Dorsolateral prefrontal cortex (tissue), 122 donors: ENCODE measurements at places on chromosomes 6 and 20.

DNA sequence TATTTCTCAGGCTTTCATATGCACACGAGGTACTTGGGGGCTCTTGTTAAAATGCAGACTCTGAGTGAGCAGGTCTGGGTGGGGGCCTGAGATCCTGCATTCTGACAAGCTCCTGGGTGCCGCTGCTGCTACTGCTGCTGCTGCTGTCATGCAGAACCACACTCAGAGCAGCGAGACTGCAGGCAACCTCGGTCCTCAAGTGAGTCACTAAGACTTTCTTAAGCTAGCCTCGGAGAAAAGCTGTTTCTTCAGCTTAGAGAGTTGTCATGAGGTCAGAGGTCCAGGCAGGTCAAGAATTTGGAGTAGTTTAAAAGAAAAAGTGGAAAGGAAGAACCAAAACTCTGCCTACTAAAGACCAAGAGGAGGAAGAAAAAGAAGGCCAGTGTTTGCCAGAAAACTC, 92.9 kb downstream of the SPTLC3 start:
- no peak for DNase-seq

DNA sequence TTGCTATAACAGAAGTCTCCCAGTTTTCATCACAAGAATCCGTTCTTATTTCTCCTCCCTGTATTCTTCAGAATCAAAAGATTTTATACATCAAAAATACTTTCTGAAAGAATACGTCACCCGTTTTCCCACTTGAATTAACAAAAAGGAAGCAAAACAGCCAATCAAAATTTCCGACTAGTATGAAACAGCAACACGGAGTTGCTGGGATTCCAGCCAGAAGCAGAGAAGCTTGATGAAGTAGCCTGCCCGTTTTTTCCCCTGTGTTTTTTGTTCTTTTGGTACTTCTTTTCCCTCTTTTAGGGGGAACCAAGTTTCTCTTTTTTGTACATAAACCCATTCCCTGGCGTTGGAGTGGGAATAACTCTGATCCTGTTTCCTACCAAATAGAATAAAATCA, 14.6 kb downstream of the TXLNB start:
- DNase-seq, result no peak

DNA sequence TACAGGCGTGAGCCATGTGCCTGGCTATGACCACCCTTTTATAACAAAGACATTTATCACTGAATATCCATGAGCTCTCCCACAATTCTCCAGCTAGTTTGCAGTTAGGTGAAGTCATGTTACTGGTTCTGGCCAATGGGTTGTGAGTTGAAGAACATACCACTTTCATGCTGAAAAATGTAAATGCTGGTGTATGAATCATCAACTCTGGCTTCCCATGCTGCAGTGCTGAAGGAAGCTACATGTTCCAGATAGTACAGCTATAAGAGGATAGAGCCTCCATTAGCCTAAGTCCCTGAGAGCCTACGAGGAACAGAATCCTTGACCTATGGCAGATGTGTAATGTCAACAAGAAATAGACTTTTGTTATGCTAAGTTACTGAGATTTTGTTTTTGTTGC, 180.4 kb downstream of the BTBD9 start:
- DNase-seq, result no peak

DNA sequence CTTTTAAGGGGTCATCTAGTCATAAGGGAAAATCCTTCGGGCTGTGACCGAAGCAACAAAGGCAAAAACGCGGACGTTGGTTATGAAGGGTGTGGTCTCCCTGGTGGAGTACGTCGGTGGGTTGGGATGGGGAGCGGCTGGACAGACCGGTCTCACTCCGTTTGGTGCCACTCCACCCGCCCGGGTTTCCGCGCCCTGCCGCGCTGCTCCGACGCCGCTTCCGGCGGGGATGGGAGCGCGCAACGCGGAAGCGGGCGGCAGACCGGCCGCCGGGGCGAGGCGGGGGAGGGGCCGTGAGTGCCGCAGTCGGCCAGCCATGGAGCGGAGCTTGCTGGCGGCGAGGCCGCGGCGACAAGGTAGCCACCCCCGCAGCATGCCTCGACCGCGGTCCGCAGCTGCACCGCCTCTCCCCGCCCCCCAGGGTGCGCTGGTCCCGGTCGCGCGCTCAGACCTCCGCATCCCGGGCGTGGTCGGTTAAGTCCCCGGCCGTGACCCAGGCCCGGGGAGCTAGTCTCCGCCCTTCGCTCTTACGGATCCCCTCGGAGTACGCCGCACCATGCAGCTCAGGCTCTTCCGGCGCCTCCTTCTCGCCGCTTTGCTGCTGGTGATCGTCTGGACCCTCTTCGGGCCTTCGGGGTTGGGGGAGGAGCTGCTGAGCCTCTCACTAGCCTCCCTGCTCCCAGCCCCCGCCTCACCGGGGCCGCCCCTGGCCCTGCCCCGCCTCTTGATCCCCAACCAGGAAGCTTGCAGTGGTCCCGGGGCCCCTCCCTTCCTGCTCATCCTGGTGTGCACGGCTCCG, at the start of gene B3GALT4:
TSS of gene B3GALT4 (plus strand) at position 260 of the 799 bp plus-strand sequence. CDS start at position 557, 297 bp downstream.
- DNase-seq, result peak; percentile 48

DNA sequence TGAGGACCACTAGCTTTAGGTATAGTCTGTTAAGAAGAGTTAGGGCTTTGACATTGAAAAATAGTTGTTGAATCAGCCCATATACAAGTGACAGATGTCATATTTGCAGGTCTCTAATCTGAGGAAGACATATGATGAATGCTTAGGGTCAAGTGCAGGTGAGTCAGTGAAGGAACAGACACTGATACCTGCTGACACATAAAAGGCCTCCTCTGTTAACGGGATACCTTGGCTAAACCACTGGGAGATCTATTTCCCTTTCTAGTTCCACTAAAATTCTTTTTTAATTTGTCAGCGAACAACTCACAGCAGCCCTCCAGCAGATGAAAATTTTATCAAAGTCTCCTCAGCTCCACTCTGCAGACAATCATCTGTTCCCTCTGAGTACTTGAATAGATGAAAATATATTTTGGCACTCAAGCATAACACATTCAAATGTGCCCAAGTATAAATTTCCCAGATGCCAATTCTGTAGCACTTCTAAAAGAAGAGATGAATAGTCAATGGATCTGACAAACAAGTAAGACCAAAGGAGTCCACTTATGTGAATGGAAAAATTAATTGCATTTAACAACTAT, 154.0 kb downstream of the KIF16B start:
- DNase-seq, result no peak

DNA sequence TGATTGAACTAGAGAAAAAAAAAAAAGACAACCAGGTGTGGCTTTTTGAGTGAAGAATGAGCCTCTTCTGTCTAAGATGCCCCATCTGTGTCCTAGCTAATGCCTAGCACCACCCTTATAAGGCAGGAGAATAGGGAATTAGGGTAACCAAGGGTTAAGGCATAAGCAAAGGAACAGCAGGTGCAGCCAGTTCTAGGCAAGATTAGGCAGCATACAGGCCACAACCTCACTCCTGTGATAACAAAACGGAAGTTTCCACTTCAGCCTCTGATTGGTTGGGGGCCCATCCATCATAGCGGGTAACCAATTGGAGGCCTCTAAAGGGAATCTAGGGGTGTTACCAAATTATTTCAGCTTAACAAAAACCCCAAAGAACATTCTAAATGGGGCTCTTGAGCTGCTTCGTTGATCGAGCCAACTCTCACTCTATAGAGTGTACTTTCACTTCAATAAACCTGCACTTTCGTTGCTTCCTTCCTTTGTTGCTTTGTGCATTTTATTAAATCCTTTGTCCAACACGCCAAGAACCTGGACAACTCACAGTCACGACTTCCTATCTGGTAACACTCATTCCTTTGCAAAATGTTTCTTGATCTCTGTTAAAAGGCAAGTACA, 61.9 kb upstream of the TAGAP start:
- peak; percentile 86 for DNase-seq

GRCh38 chr6:149026530-149026942, 279.7 kb downstream of the UST start:
- DNase-seq, result no peak

DNA sequence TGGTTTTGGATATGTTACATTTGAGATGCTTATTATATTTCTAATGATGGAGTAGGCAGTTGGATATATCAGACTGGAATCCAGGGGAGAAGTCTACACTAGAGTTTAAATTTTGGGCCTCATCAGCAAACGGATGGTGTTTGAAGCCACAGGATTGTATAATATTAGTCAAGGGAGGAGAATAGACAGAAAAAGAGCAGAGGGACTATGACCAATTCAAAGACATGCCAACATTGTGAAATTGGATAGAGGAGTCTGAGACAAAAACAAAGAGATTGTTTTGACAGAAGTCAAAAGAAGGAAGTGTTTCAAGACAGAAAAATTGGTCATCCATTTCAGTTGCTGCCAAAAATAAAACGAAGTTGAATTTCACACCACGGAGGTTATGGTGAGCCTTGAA, 66.5 kb downstream of the NOX3 start:
- no peak for DNase-seq

DNA sequence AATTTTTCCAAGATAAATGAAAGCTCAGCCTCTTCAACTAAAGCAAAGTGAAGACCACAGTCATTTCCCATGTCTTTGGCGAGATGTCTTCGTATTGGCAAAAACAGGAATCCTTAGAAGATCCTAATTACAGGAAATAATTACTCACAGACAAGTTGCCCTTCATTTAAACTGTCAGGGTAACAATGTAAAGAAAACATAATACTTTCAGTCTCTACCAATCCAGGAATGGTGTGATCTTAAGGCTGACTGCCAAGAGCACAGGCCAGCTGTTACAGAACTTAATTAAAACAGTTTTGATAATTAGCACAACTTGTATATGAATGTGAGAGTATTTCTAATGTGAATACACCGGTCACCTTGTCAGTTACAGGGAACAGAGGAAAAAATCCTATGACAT, 292.2 kb downstream of the PACRG start:
- DNase-seq, result no peak

- no peak for DNase-seq
Measured at GRCh38 chr6:142932889-142933288, 12.1 kb downstream of the HIVEP2 start.

DNA sequence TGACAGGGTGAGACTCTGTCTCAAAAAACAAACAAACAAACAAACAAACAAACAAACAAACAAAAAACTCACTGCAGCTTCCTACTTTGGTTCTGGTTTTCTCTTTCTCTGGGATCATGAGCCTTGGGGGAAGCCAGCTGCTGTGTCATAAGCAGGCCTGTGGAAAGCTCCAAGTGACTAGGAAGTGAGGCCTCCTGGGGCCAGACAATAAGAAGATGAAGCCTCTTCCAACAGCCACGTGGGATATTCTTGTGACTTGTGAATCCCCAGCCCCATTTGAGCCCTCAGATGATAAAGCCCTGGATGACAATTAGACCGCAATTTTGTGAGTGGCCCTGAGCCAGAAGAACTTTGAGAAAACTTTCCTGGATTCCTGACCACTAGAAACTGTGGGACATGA, 11.4 kb downstream of the HLA-A start:
- DNase-seq, result no peak

DNA sequence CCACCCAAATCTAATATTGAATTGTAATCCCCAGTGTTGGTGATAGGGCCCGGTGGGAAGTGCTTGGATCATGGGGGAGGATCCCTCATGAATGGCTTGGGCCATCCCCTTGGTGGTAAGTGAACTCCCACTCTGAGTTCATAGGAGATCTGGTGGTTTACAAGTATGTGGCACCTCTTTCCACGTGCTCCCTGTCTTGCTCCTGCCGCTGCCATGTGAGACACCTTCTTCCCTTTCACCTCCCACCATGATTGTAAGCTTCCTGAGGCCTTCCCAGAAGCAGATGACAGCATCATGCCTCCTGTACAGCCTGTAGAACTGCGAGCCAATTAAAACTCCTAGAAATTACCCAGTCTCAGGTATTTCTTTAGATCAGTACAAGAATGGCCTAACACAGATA, 150.8 kb downstream of the SH3BGRL2 start:
- no peak for DNase-seq

DNA sequence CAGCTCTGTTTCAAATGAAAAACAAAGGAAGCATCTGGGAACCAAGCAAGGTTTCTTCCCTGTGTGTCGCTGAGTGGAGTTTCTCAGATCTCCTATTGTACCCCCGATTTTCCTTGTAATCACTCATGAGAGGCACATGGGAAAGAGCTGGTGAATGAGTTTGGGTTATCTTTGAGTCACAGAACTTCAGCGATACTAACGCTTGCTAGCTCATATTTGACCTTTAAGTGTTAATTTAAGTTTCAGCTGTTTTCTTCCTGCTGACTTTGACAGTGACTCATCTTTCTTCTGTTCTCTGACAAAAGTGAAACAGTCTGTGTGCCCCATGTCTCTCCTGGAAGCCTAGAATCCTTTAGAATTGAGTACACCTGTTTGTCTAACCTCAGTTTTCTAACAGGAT, 261.1 kb upstream of the RGS17 start:
- DNase-seq, result no peak

- no peak for DNase-seq
Measured at GRCh38 chr6:10586302-10586701, 65.2 kb downstream of the GCNT2 start.

GRCh38 chr6:135233686-135234491, 52.8 kb downstream of the MYB start:
- DNase-seq, result no peak

- DNase-seq, result no peak
Measured at GRCh38 chr6:166470029-166470862, 87.5 kb upstream of the MPC1 start.

GRCh38 chr6:123898665-123899064, 95.0 kb downstream of the NKAIN2 start:
- DNase-seq, result no peak

- DNase-seq, result no peak
Measured at GRCh38 chr20:63499338-63499969, 571 bp upstream of the EEF1A2 start.

- DNase-seq, result no peak
Measured at GRCh38 chr20:10603971-10604864, 69.6 kb downstream of the JAG1 start.

- DNase-seq, result no peak
Measured at GRCh38 chr6:1986454-1987243, 258.8 kb downstream of the GMDS start.

- peak; percentile 93 for DNase-seq
Measured at GRCh38 chr6:68634726-68635411, at the start of gene ADGRB3. TSS of gene ADGRB3 (plus strand) at chr6:68635282. CDS start at chr6:68638676, 3,394 bp downstream.

GRCh38 chr20:59137532-59137931, 26.1 kb upstream of the ZNF831 start:
- no peak for DNase-seq

DNA sequence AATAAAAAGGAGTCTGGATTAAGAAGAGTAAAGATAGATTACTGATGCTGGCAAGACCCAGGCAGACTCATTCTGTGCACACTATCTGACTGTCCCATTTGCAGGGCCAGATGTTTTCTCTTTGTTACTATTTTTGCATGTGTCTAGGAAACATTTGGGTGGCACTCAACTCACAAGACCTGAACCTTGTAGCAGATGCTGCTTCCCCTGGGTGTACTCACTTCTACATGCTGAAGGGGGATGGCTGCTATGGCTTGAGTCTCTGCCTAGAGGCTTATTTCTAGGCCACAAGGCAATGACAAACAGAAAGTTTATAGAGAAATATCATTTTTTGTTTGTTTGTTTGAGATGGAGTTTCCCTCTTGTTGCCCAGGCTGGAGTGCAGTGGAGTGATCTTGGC, 351.4 kb downstream of the FOXA2 start:
- no peak for DNase-seq

GRCh38 chr6:157684620-157685299, 138.3 kb upstream of the SNX9 start:
- no peak for DNase-seq
